ENCODE measurements at places on chromosomes 4 and X. TPM values are rescaled to one million over a fixed set of nuclear protein-coding genes. Genes with fewer than 3 reads are reported as not detected.

F8A2 gene
- total RNA-seq: not detected

USP17L28 gene
- total RNA-seq: not detected

RASL11B gene
- 0.21 TPM for total RNA-seq

- DNase-seq: no peak
Measured at GRCh38 chr4:24764345-24764744, 31.0 kb upstream of the SOD3 start.

GRCh38 chr4:119151161-119151560 lies 15.5 kb downstream of the MYOZ2 start:
- DNase-seq: no peak

- DNase-seq: no peak
Measured at GRCh38 chr4:185201977-185202962, 1.5 kb downstream of the CFAP97 start.

- DNase-seq: no peak
Measured at GRCh38 chr4:118397623-118397979, 44.8 kb upstream of the PRSS12 start.

DNA sequence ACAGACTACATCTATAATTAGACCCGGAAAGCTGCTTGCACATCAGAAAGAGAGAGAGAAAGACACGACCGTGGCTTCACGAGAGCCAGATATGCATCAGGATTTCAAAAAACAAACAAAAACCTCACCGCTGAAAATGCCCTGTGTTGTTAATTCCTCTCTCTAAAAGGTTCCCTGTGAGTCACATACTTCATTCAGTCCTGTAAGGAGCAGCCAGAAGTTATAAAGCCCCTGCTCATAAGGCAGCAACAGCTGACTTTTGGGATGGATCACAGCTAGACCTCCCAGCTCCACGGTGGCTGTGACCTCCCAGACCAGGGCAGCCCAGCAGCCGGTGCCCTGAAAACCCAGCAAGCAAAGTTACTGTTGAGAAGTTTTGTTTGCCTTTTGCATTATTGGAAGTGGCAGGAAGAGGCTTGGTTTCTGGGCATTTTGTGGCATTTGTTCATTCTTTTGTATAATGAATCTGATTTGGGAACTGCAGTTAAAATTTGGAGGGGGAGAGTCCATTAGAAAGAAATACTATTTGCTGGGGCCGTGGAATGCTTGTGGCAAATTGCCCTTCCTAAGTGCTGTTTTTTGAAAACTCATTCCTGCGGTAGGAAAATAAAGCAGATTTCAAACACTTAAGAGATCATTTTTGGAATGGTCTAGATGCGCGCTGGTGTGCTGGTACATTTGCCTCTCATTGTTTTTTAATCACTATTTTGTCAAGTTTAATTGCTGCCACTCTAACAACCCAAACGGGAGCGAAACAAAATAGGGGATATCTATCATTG lies 520.4 kb downstream of the BCOR start:
- no peak for DNase-seq

DNA sequence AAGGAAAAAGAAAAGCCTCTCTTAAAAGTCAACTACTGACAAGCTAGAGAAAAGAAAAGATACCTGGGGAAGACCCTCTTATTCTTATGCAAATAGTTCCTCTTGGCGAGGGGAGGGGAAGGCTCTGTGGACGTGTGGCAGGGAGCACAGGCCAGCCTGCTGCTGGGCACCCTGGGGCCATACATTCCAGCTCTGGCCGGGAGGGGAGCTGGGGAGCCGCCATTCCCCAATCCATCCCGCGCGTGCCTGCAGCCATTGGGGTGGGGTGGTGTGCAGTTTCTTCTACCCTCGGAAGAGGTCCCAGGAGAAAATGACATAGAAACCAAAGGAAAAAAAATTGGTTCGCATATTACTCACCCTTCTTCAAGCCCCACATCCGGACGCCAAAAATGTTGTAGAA lies 1496.4 kb downstream of the RPA4 start:
- no peak for DNase-seq

DNA sequence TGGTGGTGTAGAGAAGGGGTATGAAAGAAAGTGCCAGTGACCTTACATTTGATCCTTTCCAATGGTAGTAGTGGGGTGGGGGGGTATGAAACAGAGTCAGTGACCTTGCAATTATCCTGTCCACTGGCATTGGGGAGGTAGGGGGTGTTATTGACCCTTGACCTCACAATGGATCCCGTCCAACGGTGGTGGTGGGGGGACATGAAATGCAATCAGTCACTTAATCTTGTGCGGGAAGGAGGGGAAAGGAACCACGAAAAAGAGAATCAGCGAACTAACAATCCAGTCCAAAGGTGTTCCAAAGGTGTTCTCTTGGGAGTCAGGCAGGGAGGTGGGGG lies 619 bp upstream of the PDK3 start:
- DNase-seq: no peak

DNA sequence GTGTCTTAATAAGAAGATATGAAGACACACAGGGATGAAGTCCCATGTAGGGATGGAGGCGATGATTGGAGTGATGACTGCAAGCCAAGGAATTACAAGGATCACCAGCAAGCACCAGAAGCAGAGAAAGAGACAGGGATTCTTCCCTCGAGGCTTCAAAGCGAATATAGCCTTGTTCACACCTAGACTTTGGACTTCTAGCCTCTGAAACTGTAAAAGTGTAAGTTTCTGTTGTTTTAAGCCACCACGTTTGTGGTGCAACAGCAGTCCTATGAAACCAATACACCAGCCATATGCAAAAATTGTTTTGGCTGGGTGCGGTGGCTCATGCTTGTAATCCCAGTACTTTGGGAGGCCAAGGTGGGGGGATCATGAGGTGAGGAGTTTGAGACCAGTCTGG lies 9.8 kb upstream of the PDS5A start:
- DNase-seq: no peak
